ENCODE measurements at places on chromosomes 13 and 19.

- DNase-seq: no peak
These were observed 1737.2 kb upstream of the MIR17HG start for GRCh38 chr13:89610331-89610730.

DNA sequence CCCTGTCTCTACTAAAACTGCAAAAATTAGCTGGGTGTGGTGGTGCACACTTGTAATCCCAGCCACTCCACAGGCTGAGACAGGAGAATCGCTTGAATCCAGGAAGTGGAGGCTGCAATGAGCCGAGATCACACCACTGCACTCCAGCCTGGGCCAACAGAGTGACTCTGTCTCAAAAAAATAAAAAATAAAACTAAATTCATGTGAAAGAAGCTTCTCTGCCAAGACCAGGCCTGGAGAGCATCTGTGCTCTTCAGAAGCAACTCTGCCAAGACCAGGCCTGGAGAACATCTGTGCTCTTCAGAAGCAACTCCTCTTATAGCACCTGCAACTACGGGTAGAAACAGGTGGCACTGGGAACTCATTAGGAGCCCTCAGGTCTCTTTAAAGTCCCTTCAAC is 37.7 kb downstream of the CRYL1 start:
- DNase-seq: no peak

GRCh38 chr13:42400188-42400833 is 128.4 kb downstream of the AKAP11 start:
- DNase-seq: no peak

DNA sequence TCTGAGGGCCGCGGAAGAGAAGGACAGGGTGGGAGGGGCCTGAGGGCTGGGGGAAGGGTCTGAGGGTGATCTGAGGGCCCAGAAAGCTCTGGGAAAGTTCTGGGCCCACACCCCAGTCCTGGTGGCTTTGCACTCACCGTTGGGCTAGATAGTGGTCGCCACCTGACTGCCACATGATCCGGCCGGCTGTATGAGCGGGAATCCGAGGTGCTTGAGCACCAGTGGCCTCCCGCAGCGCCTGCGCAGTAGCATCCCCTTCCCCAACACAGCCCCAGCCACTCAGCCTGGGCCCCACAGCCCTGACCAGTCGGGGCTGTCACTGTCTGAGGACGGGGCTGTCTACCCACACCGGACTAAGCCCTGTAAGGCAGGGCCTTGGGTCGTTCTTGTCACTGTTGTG is 15.0 kb downstream of the PRODH2 start:
- no peak for DNase-seq

- DNase-seq: no peak
These were observed 7.6 kb upstream of the EGLN2 start for GRCh38 chr19:40791349-40791748.

DNA sequence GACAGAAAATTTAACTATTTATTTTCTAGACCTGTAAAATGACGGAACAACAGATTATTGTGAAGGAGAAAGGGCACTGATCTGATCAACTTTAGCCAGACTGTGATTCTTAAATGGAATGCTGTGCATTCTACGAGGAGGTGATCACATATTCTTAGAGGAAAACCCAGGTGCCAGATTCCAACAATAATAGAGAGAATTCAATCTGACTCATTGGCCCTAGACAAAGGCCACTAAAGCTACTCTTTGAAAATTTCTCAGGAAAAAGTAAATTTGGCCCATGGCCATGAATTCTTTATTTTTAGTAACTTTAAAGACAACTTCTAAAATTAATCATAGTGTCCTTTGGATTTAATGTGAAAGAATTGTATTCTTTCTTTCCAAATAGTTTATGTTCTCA is 58.6 kb upstream of the POSTN start:
- DNase-seq: no peak

DNA sequence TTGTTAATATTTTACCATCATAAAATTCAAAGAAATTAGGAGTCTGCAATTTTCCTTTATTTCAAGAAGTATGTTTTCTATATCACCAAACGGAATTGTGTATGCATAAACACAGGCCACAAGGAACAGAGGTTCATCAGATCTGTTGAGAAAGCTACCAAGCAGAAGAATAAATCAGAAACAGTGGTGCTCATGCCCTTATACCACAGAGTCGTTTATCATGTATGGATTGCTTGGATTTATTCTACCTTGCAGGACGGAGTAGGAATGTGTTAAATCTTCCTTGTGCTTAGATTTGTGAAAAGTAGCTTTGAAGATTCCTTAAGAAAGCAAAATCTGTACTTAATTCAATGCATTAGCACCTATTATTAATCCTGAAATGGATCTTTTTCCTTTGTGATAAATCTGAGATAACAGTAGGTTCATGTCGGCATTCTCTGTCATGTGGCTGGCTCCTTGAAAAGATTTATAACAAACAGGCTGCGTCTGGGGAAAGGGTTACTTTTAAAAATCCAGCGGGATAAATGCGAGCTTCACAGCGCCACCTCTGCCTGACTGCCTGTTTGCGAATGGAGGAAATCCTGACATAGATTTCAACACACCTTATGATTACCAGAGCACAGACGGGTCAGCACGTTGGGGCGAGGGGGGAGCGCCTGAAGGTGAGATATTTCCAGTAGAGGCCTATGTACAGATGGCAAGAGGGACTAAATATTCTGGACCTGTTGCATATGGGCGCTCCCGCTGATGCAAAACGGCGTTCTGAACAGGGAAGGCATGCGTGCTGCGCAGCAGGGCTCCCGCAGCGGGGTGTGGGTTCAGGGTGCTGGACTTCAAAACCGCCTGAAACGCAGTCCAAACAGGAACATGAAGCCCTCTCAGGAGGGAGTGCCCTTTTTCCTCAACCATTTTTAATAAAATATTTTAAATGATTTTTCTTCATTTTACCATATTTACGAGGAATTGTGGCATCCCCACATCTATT is 445.5 kb upstream of the SGCG start:
- no peak for DNase-seq

GRCh38 chr19:8518536-8518935 is 4.6 kb upstream of the ZNF414 start:
- DNase-seq: no peak

- no peak for DNase-seq
These were observed 322.6 kb upstream of the SLC10A2 start for GRCh38 chr13:103388839-103389238.

GRCh38 chr13:28751175-28751960 is 32.6 kb upstream of the SLC46A3 start:
- no peak for DNase-seq

DNA sequence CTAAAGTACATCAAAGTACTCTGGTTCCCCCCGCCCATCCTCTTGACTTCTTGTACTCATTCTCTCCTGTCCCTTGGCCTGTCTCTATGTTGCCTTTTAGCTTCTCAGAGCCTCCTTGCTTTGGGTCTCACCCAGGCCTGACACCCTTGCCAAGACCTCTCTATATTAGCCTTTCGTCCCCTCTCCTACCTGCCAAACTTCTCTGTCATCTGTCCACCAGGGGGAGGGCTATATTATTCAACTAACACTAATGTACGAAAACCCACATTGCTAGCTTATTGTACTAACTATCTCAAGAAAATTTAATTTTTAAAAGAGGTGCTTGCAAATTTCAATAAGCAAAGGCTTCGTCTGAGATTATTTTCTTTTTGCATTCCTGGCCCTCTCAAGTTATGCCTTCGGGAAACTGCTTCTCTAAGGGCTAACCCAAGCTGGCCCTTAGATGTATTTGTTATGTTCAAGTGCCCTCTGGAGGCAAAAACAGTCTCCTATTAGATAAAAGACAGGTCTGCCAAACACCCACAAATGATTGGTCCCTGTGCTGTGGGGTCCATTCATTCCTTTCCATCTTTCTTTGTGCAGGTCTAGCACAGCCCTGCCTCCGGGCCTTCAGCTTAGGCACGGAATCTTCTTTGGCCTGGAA is 6.3 kb upstream of the MRPS31 start:
- peak; percentile 62 for DNase-seq

DNA sequence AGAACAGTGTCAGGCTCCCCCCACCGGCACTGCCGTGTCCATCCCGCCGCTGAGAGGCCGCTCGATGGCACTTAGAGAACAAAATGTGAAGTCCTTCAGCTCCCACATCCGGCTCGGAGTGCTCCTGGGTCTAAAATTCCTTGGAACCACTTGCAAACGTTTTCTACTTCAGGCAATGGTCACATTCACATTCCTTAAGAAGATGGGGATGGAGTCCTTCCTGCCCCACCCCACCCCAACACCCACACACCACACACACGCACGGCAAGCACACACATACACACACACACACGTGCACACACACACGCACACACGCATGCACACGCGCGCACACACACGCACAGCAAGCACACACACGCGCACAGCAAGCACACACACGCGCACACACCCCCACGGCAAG is 83.4 kb downstream of the SOX1 start:
- DNase-seq: no peak

DNA sequence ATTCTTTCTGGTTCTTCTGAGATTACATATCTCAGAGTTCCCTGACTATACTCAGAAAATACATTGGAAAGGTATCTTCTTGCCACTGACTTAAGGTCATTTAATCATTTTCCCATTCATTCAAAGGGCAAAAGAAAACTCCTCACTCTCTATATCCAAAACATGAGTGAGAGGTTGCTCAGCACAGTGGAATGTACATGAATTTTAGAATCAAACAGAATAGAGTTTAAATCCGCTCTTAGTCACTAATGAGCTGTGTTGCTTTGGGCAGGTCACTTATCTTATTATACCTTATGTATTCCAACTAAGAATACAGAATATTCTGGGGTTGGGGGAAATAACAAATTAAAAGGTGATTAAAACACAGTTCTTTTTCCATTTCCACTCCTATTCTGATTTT is 452.6 kb upstream of the KLF12 start:
- no peak for DNase-seq

GRCh38 chr13:57627663-57628062 is 3.9 kb upstream of the PCDH17 start:
- peak; percentile 9 for DNase-seq

- DNase-seq: peak; percentile 58
These were observed 2.6 kb upstream of the CACNG7 start for GRCh38 chr19:53906211-53907192.

DNA sequence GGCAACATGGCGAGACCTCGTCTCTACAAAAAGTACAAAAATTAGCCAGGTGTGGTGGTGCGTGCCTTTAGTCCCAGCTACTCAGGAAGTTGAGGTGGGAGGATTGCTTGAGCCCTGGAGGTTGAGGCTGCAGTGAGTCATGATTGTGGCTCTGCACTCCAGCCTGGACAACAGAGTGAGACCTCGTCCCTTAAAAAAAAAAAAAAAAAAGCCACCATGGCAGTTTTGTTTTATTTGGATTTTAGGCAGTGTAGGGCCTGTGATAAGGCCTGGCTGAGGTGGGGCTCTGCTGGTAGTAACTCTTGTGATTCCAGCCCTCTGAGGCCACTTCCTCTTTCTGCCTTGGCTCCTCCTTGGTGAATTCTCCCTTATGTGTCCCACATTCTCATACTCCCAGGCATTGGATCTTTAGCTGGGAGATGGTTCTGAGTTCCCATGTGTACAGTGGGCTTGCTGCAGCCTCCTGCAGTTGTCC is 39.2 kb downstream of the GATAD2A start:
- DNase-seq: no peak

DNA sequence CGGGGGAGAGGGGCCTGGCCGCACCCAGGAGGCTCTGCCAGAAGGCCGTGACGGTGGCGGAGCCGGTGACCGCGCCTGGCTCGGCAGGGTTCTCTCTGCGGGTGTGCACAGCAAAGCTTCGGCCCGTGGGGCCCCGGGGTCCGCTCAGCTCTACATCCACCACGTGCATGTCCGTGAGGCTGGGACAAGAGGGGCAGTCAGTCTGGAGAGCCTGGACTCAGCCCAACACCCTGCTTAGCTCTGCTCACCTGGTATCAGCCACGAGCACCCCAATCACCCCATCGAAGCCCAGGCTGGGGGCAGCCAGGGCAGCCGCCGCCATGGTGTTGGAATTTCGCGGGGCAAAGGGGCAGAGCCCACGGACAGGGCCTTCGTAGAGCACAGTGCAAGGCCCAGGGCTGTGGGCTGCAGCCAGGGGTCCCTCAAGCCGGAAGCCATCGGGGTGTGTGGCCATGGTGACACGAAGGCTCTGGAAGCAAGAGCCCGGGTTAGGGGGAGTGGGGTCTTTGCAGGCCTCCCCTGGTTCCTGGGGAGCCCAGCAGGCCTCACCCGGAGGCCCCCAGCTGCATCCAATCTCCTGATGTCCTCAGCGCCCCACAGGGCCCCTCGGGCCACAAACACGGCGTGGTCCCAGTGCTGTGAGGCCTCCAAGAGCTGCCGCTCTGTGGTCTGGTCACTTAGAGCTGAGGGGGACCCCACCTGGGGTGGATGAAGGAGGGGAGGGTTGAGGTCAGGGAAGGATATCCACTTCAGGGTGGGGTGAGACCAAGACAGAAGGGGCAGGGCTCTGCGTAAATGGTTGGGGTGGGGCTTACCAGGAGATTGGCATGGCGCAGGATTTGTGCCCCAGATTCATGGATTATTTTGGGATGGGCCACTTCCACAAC is 1.4 kb downstream of the ASPDH start:
- DNase-seq: no peak

DNA sequence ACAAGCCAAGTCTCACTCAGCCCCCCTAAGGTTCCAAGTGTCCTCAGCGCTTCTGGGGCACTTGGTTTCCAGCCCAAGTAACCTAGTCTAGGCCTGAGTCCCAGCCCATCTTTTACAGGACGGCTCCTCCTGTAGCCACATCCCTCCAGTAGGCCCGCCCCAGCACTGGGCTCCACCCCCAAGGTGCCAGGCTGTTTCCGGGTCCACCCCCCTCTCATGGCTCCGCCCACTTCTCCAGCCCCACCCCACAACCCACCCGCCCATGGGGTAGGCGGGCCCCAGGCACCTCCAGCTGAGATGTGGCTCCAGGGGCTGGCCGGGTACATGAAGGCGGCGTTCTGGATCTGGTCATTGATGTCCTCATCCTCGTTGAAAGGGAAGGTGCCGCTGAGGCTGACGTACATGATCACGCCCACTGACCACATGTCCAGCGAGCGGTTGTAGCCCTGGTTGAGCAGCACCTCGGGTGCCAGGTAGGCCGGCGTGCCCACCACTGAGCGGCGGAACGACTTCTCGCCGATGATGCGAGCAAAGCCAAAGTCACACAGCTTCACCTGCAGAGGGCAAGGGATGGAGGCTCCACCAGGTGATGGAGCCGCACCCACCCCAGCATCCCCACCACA is 17.2 kb upstream of the DACT3 start:
- DNase-seq: peak; percentile 26

GRCh38 chr13:112688560-112689302 is 1.1 kb upstream of the ATP11A start:
- DNase-seq: peak; percentile 22

GRCh38 chr13:72960541-72960940 is 98.3 kb upstream of the KLF5 start:
- no peak for DNase-seq

DNA sequence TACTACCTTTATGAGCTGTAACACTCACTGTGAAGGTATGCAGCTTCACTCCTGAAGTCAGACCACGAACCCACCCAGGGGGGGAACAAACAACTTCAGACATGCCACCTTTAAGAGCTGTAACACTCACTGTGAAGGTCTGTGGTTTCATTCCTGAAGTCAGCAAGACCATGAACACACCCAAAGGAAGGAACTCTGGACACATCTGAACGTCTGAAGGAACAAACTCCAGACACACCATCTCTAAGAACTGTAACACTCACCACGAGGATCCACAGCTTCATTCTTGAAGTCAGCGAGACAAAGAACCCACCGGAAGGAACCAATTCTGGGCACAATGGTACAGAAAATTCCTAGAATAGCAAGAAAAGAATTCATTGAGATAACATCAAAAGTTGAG is 1796.5 kb upstream of the MIR17HG start:
- no peak for DNase-seq

Measured in CD4-positive, alpha-beta T cell treated with Interleukin-15 for 4 hours (primary cell).